ENCODE measurements at places on chromosomes 2 and 18.

- no peak for DNase-seq
These were observed 250.5 kb upstream of the SKOR2 start for GRCh38 chr18:47501946-47502345.

- no peak for DNase-seq
These were observed 174.8 kb downstream of the BCL2 start for GRCh38 chr18:63144748-63145147.

GRCh38 chr2:111910609-111911277, 12.3 kb downstream of the MERTK start:
- DNase-seq: no peak

DNA sequence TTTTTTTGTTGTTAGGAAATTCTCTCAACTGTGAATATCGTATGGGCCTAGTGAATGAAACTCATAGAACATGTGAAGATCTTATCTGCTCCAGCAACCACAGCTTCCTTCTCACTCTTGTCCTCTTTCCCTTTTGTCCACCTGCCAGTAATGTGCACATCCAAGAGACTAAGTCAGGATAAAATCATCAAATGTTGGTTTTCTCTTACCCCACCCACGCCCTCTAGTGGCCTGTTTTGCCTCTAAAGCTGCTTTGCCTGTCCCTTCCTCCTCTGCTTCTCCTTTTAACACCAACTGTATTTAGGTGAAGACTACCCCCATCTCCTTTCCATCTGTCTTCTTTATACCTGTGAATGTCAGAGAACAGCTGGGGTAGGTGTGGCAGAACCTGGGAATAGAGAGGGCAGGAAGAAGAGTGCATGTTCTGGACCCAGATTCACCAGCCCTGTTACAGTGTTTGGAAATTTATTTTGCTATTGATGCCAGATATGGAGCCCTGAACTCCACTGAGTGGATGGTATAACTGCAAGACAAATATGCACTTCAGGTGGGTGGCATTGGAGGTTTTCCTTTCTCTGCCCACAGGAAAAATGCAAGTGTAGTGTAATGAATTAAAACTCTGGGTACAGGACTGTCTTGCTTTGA, 8.4 kb upstream of the MGAT5 start:
- peak; percentile 60 for DNase-seq

DNA sequence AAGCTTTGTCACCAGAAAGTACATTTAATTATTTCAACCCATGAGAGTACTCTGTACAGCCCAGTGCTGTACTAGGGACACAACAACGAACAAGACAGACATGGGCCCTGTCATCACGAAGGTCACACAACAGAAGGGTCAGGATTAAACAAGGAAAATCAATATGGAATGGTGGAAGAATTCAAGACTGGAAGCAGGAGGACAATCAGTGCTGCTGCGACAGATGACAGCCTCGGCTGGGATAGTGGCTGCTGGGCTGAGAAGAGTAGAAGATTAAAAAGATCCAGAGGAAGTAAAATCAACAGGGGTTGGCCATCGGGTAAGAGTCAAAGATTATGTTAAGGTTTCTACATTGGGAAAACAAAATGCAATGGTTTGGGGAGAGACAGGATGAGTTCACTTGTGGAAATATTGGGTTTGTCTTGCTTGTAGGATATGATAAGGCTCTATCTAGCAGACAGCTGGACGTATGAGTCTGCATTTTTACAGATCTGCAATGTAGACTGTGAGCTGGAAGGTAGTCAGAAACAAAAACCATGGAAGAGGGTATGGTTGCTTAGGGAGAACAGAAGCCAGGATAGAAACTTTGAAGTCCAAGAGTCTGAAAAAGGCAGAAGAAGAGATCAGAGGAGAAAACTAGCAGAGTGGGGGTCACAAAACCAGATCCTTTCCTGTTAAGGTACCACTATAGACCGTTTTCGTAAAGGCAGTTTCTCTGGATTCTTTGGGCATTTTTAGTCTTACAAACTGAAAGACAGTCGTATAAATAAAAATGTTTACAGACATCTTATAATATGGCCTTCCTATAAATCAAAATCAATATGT, 84.1 kb downstream of the PRELID3A start:
- DNase-seq: no peak

DNA sequence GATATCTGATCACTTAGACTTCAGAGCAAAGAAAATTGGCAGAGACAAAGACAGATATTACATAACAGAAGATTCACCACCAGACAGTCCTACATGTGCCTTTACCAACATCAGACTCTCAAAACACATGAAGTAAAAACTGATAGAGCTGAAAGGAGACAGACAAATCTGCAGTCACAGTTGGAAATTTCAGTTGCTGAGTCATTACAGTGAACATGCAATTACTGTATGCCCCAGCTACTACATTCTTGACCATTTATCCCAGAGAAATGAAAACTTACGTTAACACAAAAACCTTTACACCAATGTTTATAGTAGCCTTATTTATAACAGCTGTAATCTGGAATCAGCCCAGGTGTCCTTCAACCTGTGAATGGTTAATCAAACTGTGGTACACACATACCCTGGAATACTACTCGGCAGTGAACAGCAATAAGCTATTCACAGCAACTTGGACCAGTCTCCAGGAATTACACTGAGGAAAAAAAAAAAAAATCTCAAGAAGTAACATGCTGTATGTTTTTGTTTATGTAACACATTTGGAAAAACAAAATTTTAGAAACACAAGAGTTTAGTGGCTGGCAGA, 7.5 kb upstream of the SCLY start:
- no peak for DNase-seq

GRCh38 chr2:167572883-167573619, 674.3 kb downstream of the STK39 start:
- no peak for DNase-seq
